ENCODE measurements at places on chromosomes 13 and 19.

- DNase-seq = no peak
Observed at GRCh38 chr13:67806796-67807195, 576.7 kb upstream of the PCDH9 start.

DNA sequence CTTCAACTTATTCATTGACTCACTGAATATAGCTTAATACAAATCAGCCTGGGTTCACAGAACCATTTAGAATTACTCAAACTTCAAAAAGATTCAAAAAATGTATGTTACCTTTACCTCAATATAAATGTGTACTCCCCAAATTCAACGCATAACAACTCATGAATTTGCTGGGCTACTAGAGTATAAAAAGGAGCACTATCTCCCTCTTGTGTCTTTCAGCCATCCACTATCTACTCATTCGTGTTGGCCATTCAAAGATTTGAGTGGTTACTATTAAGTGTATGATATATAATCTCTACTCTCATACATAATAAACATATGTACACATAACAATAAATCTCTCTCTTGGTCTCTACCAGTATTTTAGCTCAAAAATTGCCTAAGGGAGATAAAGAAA, 20.3 kb downstream of the INTS6 start:
- DNase-seq = no peak

DNA sequence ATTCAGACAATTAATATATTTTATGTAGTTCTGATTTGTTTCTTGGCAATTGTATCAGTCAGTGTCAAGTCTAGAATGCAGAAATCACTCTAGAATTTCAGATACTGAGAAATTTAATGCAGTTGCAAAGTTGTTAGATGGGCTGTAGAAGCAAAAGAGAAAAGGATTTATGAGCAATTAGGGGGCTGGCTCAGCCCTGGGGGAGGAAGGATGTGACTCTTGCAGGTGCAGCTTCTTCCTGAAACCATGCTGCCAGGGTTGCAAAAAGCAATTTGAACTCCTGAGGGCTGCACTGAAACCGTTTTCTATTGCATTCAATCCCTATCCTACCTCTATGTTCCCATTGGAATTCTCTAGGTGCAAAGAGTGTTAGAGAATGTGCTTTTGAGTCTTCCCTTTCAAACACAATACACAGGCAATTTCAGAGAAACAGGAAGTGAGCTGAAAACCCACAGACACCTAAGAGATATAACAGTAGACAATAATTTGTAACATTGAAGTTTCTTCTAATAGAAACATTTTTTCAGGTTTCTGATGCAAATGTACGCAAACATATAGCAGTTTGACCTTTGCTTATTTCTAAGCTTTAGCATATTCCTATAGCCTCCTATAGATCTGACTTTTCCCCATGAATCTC, 814.7 kb upstream of the ATXN8OS start:
- DNase-seq = no peak

- no peak for DNase-seq
Observed at GRCh38 chr19:52735734-52736133, 890 bp upstream of the ZNF611 start.

DNA sequence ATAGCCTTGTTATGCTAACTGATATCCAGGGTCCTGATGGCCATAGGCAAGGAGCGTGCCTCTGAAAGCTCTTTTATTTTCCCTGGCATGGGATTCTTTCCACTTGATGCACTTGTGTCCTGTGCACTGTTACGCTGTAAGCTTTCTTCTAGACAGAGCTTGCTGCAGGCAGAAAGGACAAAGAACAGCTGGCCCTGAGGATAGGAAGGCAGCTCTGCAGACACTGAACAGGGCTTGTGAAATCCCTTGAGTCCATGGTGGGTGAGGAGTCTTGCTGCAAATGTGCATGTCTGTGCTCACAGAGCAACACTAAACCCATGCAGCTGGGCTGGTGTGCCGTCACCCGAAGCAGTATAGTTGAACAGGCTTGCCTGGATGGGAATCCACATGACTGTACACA, 126.6 kb downstream of the AKAP11 start:
- peak; percentile 24 for DNase-seq

- DNase-seq = no peak
Observed at GRCh38 chr19:3080286-3080685, 13.9 kb upstream of the GNA11 start.

DNA sequence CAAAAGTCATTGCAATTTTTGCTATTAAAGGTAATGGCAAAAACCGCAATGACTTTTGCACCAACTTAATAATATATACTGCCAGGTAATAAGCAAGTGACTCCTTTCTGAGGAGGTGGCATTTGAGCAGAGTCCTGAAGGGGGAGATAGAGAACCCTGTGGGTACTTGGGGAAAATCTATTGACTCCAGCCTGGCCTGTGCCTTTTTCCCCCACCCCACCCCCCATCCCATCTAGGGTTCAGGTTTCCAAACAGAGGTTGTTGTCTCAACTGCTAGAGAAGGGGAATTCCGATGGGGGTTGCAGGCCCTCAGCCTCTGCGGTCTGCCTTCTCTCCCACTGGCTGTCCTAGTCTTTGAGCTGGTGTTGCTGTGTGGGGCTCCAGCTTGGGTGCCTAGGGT, 11.5 kb downstream of the S1PR2 start:
- DNase-seq = no peak

DNA sequence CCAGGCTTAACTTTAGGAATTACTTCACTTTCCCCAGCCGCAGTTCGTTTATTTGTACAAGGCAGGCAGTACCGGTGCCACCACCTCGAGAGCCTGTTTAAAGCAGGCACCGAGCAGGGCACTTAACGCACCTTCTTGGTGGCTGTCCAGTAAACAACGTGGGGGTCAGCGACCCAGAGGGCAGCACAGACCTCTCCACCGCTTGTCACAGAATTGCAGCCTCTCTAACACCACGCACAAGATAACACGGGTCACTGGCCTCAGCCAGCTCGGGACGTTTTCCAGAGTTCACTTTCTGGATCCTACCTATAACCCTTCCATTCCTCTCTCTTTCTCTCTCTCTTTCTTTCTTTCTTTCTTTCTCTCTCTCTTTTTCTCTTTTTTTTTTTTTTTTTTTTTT, 16.8 kb upstream of the ELAVL1 start:
- no peak for DNase-seq

DNA sequence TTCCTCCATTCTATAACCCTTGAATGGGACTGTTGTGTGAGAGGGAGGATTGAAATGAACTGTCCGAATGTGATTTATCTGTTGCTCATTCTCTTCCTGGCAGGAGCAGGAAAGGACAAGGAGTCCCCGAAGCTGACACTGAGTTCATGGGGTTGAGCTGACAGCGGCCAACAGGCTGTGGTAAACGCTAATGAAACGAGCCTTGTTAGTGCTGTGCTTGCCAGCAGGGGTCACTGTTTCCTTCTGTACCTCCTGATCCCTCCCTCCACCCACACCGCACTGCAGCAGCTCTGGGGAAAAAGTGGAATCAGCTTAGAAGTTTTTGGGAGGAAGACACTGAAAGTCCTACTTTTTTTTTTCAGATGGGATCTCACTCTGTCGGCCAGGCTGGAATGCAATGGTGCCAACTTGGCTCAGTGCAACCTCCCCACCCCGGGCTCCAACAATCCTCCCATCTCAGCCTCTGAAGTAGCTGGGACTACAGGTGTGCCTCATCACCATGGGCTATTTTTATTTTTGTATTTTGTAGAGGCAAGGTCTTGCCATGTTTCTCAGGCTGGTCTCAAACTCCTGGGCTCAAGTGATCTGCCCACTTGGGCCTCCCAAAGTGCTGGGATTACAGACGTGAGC, 6.7 kb upstream of the ZNF761 start:
- peak; percentile 55 for DNase-seq

DNA sequence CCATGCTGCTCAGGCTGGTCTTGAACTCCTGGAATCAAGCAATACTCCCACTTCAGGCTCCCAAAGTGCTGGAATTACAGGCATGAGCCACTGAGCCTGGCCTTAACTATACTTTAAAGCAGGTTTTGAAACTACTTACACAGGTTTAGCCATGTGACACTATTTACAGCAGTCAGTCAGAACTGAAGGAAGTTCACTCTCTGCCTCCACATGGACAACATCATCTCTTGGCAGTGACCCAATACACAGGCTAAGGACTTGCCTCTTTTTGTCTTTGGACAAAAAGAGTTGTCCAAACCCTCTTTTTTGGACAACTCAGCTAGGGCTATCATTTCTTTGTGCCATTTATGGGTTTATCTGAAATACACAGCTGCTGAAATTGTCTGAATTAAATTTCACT, 89.0 kb upstream of the CLDN10 start:
- no peak for DNase-seq

GRCh38 chr19:30065680-30066606, 123.9 kb downstream of the URI1 start:
- DNase-seq = no peak

GRCh38 chr13:100790405-100790804, 115.8 kb upstream of the TMTC4 start:
- no peak for DNase-seq

DNA sequence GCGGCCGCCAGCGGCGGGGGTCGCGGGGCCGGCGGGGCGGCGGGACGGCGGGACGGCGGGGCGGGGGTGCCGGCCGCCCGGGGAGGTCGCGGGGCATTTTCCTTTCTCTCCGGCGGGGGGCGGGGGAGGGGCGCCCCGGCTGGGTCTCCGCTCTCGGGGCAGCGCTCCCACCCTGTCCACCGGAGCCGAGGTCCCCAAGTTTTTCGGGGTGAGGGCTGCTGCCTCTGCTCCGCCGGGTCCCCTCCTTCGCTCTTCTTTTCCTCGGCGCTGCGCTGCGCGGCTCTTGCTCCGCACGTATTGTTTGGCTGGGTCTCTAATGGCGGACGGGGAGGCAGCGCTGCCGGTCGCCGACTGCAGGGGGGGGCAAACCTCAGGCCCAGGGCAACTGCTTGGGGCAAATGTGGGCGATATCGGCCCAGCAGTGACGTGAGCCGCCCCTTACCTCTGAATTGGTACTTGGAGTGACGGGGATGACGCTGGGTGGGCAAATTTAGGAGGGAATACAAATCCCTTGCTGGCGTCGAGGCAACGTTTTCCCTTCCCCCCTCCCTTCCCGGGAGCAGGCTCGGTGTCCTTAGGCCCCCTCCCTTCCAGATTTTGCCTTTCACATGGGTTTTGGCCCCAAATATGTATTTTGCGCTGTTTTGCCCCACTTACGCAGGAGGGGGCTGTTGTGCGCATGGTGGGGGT, 759 bp downstream of the ZMYM2 start:
- DNase-seq = no peak

- DNase-seq = no peak
Observed at GRCh38 chr13:84137292-84137691, 255.0 kb upstream of the SLITRK1 start.

GRCh38 chr13:71359641-71360040, 507.4 kb downstream of the DACH1 start:
- no peak for DNase-seq

GRCh38 chr19:5933391-5934068, 19.5 kb downstream of the CAPS start:
- DNase-seq = no peak

DNA sequence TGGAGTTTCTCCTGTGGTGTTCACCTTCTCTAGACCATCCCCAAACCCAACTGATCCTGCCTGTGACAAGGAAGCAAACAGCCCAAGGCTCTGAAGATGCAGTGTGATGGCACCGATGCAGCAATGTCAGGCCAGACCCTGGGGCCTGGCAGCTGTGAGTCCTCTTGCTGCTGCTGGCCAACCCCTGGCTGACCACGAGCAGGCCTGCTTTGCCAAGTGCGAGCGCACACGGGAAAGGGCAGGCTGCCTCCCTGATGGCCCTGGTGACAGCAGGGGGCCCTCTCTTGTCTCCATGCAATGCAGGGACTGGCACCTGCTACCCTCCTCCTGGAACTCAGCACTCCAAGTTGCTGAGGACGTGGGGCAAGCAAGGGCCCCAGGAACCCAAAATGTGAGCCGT, 5.4 kb upstream of the VSTM2B start:
- DNase-seq = no peak

DNA sequence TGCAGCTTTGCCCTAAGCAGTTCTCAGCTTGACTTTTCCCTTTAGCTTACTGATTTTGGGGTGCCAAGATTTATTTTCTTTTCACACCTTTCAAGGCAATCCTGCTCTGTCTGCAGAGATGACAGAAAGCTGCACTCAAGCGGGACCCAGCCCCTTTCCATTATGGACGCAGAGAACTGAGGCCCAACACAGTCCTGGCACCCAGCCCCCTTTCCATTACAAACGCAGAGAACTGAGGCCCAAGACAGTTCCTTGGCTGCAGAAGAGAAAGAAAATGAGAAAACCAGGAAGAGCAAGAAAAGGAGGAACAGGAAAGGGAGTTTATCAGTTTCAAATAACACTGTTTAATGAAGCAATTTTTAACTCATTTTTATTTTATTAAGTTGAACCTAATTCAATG, 36.8 kb upstream of the ATP11A start:
- no peak for DNase-seq

DNA sequence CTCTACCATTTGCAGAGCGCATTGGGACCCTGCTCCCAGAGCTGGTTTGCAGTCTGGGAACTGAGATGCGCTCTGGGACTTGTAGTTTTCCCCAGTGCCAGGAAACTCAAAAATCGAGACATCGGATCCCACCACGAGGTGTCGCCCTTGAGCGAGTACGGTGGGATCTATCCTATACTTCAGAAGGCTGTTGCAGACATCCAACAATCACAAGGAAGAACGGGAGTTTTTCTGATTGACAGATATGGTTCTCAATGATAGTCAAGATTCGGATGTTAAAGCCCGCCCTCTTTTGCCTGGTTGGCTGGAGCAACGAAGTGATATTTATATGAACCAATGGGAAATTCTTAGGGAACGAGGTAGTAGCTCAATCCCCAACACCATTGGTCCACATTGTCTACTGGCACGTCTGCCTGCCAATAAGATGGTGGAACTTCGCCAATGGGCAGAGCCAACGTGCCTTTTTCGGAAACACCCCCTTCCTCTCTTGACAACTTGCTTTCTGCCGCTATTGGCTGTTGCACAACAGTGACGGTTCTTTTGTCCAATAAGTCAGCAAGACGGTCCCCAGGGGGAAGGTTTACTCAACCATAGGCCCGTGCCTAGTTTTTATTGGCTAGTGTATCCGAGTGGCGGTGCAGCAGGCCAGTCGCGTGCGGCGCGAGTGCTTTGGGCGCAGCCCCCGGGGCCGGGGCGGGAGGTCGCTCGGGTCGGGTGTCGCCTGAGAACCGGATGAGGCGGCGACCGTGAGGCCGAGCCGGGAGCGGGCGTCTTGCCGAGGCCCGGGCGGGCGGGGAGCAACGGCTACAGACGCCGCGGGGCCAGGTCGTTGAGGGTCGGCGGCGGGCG, at the start of gene DNM2:
TSS of gene DNM2 (plus strand) at position 724 of the 849 bp plus-strand sequence. CDS start 164 bp downstream, outside the sequence.
- peak; percentile 99 for DNase-seq

GRCh38 chr19:41844601-41845000, at the start of gene LYPD4:
LYPD4 (minus strand) TSS chr19:41844683; CDS start chr19:41839285, 5,398 bp downstream.
- DNase-seq = no peak

GRCh38 chr13:63206461-63206860, 1790.8 kb upstream of the PCDH20 start:
- DNase-seq = no peak

DNA sequence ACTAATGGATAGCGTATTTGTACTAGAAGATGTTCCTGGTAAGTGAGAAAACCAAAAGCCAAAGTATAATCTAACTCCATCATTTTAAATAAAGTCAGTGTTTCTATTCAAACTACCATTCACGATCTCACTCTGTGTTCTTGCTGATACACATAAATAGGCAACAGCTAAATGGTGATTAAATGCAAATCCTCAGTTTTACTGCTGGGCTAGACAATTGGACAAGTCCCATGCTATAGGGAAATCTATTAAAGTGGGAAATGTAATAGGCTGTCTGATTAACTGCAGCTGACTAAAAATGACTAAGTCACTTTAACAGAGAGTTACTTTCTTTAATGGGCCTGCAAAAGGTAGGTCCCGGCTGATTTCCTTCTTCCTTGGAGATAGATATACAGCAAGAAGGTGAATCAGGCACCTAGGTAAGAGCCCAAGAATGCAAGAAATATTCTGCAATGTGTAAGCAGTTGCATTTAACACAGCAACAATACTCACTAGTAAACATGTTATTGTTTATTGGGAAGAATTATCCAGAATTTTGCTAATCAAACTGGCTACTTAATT, 298.4 kb downstream of the SLITRK6 start:
- DNase-seq = no peak
